ENCODE measurements at places on chromosomes 2 and 18. TPM values are rescaled to one million over a fixed set of nuclear protein-coding genes. Genes with fewer than 3 reads are reported as not detected.

TFPI gene
- total RNA-seq, result 117 TPM

CCDC102B gene
- 22.7 TPM for total RNA-seq

FEV gene
- total RNA-seq, result not detected

SP9 gene
- not detected for total RNA-seq

STAT4 gene
- 2.2 TPM for total RNA-seq

HOXD11 gene
- total RNA-seq, result 0.32 TPM

CENPA gene
- not detected for total RNA-seq

ST6GAL2 gene
- total RNA-seq, result 43.0 TPM

KCNG3 gene
- not detected for total RNA-seq

INPP5D gene
- total RNA-seq, result 14.0 TPM

ITGB6 gene
- total RNA-seq, result not detected

TRIM43 gene
- not detected for total RNA-seq

REEP1 gene
- total RNA-seq, result 48.4 TPM
